Activated effector memory CD4-positive, alpha-beta T cell treated with anti-CD3 and anti-CD28 coated beads, Interleukin-2, amount 50 U/mL, for 16 hours (primary cell): ENCODE measurements at places on chromosomes 12 and 14.
A peak's percentile ranks its signal among the peaks of the same experiment; 100 is the strongest.

GRCh38 chr12:119505001-119505400, 88.6 kb upstream of the TMEM233 start:
- no peak for DNase-seq

DNA sequence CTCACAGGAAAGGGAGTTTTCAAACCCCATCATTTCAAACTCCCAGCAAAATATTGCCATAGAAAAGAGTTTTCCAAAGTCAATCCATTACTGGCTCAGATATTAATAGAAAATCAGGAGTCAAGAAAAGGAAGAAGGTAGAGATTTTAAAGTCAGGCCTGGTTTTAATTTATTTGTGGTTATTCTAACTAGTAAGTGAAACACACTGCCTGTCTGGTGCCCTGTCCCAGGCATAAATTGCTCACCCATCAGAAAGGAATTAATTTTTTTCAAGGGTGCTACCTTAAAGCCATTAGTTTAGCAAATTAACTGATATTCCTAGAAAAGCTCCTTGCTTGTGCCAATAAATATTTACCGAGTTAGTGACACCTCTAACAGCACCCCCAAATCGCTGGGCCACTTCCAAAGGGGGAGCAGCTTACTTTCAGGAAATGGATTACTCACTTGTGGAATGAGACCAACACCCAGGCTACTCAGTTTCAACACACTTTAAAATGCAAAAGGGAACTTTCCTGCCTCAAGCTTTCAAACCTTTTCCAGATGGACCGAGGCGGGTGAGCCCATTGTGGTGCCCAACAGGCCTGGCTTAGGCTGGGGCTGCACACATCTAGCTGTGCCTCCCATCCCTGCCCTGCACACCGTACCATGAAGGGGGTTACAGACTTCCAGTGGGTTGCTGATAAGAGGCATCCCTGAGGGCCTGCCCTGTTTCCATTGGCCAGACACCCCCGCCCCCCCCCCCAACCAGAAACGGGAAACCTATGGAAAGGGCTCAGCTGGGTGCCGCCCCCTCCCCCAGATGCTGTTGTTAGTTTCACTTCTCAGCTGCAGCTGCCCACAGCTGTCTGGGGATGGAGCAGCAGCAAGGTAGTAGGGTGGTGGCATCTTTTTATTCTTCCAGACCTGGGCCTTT, 117.2 kb downstream of the SAMD4A start:
- no peak for DNase-seq

GRCh38 chr12:130186651-130187268, 24.5 kb downstream of the FZD10 start:
- no peak for DNase-seq

DNA sequence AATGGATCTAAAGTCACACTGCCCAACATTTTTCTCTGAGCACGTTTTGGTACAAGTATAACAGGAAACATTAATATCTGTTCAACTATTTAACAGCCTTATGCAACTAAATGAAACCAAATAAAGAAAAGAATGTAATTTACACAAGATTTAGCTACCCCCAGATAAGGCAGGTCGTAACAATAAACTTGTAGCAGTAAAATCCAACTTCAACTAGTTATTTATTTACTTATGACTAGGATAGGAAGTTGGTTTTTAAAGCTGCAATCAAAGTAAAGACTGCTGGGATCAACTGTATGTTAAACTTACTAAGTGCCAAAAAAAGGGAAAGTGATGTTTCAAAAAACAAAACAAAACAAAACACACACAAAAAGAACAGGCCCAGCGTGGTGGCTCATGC, 30.9 kb downstream of the FERMT2 start:
- DNase-seq: no peak

GRCh38 chr12:112275207-112275606, 107.0 kb downstream of the HECTD4 start:
- no peak for DNase-seq

GRCh38 chr12:65668981-65669695, 155.1 kb upstream of the HMGA2 start:
- DNase-seq: no peak

- DNase-seq: no peak
These were observed 29.4 kb downstream of the PTPRR start for GRCh38 chr12:70890895-70891832.

DNA sequence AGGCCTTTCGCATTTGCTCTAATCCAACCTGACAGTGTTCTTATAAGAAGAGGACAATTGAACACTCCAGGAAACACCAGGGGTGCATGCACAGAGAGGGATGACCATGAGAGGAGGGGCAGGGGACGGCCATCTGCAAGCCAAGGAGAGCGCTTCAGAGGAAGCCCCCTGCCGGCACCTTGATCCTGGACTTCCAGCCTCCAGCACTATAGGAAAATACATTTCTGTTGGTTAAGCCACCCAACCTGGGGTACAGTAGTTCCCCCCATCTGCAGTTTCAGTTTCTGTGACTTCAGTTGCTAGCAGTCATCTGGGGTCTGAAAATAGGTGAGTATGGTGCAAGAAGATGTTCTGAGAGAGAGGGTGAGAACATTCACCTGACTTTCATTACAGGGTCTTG, 64.7 kb downstream of the CLMN start:
- no peak for DNase-seq

DNA sequence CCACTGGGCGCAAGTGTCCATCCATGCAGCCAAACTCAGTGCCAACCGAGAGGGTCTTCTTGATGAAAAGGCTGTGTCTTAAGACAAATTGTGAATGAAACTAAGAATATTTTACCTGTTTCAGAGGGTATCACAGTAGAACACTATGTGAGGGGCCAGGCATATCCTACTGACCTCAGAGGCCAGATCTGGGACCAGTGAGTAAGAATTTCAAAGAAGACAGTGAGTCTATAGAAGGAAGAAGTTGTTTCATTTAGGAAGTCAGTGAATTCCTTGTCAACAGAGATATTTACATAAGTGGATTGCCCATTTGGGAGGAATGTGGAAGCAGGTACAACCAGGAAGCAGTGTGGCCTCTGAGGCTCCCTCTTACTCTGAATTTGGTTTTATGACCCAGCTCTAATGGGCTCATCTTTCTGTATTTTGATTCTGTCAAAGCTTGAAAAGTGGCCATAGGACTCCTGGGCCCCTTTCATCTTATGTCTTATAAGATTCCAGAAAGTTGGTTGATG, 137.4 kb downstream of the ZNF664 start:
- DNase-seq: no peak

- no peak for DNase-seq
These were observed 172.2 kb downstream of the SNAPC1 start for GRCh38 chr14:61934385-61934784.

- DNase-seq: no peak
These were observed 39.7 kb downstream of the PPTC7 start for GRCh38 chr12:110543252-110543959.

GRCh38 chr12:116381744-116382685, 104.5 kb upstream of the MED13L start:
- DNase-seq: no peak

DNA sequence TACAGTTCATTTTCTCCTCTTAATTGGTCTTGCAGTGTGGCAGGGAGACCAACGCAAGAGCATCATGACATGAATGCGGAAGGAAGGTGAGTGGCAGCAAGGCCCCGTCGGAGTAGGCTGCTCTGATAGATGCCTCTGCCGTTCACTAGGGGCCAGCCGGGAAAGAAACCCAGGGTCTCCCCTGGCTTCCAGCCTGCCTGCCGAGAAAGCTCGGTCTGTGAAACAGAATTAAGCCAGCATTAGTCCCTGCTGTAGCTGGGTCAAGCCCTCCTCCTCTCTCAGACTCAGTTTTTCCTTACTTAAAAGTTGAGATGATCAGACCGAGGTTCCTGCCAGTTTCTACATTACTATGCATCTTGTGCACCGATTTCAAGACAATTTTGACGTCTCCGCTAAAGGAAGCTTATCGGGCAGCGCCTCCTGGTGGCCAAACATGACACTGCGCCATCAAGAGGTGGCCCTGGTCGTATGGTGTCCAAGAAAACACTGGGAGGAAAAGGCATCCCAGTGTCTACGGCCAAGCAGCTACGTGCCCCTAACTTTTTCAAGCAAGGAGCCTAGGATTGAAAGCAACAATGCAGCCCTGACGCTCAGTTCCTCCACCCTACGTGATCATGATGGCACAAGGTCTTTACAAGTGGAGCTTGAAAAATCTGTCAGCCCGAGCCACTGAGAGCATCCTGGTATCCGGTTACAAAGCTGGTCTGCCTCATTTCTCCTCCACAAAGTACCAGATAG, 131.6 kb downstream of the KSR2 start:
- peak; percentile 92 for DNase-seq

DNA sequence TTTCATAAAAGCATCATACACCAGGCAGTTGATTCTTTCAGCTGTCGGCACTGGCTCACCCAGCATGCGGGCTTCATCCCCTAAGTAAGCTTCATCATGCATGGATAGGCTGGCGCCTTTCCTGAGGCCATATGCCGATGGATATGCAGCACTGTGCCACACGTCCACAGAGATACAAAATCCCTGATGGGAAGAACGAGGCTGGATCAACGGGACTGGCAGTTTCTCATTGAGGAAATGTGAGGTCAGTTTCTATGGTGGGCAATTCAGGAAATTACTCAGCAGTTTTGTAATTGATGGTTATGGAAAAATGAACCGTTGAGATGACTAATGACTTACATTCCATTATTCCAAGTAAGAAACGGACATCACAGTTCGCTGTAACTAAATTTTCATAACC, 453.8 kb downstream of the TMEM121 start:
- no peak for DNase-seq

- DNase-seq: no peak
These were observed 706 bp downstream of the ANHX start for GRCh38 chr12:133234971-133235370.

DNA sequence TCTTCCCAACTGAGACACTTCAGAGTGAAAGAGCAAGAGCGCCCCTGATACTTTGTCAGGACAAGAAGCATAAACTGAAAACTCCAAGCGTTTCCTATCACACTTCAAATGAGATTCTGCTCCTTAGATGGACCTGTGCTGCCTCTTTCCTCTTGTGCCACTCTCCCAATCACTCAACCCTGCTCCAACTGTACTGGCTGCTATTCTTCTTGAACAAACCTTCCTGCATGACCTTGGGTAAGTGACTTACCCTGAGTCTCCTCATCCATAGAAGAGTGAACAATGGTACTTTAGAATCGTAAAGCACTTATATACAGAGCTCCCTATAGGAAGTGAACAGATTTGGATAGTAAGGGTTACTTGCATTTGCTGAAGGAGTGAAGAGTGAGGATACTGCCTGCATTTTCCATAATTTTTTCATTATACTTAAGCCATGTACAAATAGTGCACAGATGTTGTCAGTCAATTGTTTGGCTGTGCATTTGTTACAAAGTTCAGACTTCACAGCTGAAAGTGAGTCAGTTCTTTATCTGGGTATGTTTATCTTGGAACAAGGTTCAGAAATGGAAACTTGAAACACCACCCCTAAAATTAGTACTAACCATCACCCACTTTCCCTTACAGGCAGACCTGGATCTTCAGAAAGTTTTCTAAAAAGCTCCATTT, 10.8 kb downstream of the MTERF2 start:
- DNase-seq: no peak

DNA sequence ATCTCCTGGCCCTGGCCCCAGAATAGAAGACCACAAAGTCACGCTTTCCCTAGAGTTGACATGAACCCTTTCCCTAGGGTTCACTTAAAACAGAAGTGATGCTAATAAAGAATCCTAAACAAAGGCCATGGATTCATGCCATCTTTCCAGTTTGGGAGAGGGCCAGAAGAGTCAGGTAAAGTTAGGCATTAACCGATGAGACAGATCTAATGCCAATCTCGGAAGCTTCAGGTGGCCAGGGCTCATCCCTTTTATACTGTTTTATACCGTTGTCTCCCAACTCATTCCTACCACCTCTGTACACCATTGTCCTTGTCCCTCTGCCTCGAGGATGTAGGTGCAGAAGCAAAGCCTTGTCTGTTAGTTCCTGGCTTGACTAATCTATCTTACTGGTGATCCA, 22.8 kb upstream of the ACTR10 start:
- no peak for DNase-seq

DNA sequence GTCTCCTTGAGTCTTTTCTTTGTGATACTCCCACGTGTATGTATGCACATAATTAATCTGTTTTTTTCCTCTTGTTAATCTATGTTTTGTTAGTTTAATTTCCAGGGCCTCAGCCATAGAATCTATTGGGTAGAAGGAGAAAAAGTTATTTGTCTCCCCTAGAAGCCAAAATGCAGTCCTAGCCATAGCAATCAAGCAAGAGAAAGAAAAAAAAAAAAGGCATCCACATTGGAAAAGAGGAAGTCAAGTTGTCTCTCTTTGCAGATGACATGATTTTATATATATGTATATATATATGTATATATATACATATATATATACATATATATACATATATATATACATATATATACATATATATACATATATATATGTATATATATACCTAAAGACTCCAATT, 25.4 kb upstream of the ETV6 start:
- DNase-seq: no peak

DNA sequence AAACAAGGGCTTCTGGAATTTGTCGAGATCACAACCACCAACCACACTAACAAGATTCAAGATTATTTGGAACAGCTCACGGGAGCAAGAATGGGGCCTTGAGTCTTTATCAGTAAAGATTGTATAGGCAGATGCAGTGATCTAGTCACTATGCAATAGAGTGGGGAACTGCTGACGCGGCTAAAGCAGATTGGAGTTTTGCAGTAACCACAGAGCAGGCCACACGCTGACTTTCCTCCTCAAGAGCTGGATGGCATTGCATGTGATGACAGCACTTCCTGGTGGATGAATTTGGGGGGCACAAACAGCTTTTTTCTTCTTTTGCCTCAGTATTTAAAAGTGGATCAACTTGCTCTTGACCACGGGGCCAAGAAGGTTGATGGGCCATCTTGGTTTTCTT, 46.0 kb downstream of the KCNK13 start:
- no peak for DNase-seq

DNA sequence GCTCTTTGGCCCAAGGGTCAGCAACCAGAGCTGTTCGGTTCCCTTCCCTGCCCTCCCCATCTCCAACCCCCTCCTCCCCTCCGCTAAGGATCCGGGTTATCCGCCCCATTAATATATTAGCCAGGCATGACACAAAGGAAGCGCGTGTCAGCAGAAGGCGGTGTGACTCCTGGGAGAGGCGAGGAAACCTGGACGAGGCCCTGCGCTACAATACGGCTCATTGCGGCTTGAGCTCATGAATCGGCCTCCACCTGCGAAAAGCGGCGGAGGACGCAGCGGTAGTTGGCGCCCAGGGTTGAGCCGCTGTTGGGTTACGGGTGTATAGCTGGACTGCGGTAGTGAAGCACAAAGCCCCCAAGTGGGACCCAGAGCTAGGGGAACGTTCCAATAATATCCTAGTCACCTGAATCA, 9.9 kb downstream of the FOXA1 start:
- no peak for DNase-seq

DNA sequence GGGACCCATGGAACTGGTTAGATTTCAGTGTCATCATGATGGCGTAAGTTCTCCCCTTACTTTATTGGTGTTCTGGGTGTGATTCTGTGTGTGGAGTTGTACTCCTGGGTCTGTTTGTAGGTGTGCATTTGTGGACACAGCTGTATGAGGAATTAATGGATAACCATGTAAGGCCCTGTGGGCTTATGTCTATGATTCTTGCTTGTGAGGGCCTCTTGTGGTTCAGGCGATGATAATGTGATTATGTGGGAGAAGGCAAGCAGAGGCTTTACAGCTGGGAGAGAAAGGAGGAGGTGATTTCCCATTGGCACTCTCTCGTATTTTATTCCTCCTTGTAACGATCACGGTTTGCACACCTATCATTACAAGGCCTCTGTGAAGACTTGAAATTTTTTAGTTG, 96.1 kb downstream of the SCN8A start:
- DNase-seq: no peak
